ENCODE measurements at places on chromosomes 12 and 14.
A peak's percentile ranks its signal among the peaks of the same experiment; 100 is the strongest.

DNA sequence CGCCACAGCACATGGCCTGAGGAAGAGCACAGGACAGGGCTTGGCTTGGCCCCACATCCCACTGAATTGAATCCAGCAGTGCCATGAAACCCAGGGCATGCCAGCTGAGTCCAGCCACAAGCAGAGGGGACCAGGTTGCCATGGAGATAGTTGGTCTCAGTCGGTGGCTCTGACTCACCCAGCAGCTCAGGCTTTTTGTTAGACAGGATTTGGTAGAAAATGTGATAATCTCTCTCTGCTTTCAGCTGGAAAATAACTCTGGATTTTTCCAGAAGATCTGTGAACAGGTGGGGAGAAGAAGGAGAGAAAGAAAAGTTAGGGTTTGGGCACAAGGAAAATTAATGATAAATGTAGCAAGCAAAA is 4.8 kb downstream of the MYH7 start:
- DNase-seq: peak; percentile 1

DNA sequence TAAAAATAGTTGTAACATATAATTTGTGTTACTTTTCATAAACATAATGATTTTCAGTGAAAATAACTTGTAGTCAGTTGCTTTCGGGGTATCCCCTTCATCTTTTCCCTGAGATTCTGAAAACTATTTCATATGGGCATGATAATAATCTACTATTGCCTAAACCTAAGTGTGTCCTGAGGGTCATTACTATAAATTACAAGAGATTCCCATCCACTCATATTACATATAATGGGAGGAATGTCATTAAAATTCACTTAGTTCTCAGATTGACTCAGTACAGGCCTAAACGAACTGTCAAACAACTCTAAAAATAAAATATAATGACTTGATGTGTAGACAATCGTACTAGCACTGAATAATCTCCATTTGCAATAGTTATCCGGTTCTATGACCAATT is 72.7 kb downstream of the PTPRR start:
- no peak for DNase-seq

GRCh38 chr12:93174048-93174447 is 203.7 kb upstream of the NUDT4 start:
- peak; percentile 98 for DNase-seq

- peak; percentile 45 for DNase-seq
Measured at GRCh38 chr12:24539646-24540045, 409.3 kb downstream of the BCAT1 start.

- DNase-seq: no peak
Measured at GRCh38 chr14:99649643-99650042, 4.7 kb downstream of the HHIPL1 start.

DNA sequence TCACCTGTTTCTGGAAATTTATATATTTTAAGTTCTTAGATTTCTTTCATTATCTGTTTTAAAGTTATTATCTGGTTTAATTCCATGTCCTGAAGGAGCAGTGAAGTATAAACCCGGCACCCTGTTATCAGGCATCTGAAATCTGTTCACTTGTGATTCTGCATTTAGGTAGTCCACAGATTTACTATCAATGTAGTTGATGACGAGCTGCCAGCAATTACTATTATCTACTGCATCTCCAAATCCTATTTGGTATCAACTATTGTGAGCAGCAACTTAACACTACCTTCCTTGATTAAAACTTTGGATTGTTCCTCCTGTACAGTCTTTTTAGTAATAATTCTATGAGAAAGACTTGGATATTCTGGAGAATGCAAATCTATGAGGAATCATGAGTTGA is 36.1 kb downstream of the PRORP start:
- no peak for DNase-seq

- DNase-seq: no peak
Measured at GRCh38 chr14:89365061-89365801, 51.8 kb downstream of the FOXN3 start.

Data from amniotic epithelial cell (primary cell).